Stimulated activated CD4-positive, alpha-beta T cell treated with anti-CD3 and anti-CD28 coated beads, Interleukin-2, amount 100 ng/mL, for 24 hours (primary cell): ENCODE measurements at places on chromosomes 11 and 22.

DNA sequence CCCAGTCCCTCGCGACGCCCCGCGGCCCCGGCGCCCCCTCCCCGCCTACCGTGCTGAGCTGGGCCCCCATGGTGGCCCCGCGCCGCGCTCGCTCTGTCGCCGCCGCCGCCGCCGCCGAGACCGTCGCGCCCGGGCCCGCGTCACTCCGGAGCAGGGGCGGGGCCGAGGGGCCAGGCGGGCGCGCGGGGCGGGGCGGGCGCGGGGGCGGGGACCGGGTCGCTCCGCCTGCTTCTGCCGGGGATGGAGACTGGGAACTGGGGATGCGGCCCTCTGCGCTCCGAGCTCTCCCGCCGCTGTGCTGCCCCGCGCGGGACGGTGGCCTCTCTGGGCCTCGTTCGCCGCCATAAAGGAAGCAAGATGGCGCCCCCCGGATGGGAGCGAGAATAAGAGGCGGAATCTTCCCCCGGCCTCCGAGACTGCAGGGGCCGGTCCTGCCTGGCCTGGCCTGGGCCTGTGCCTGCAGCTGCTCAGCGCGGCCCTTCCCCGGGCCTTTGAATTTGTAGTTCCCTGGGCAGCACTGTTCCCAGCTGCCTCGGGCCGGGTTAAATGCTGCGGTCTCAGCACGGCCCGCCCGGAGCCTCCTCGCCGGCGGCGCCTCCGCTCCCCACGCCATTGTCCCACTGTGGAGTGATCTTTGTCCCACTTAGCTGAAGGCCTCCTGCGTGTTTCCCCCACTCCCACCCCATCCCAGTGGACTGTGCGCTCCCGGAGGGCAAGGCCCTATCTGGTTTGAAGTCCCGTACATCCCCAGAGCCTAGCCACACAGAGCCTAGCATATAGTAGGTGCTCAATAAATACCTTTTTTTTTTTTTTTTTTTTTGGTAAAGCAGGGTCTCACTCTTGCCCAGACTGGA lies at the start of gene CYB5R3:
CYB5R3 (minus strand) TSS at position 147 of the 854 bp plus-strand sequence; CDS start at position 70, 77 bp downstream.
- DNase-seq: peak; percentile 88

DNA sequence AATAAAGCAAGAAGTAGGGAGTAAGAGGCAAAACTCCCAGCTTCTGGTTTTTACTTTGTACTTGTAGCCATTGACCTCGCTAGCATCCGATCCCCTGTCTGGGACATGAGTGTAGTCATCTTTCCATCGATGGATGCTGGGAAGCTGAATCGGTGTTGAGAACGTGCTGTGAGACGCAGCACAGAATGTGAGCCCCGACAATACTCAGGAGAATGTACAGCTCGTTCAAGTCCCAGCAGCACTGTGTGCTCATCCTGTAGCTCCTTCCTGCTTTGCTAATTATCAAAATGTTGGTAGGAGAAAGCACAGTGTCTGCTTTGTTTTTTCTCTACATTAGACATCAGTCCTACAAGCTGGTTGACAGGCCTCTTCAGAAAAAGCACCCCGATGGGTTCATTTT lies 56.6 kb downstream of the JAM3 start:
- DNase-seq: no peak

DNA sequence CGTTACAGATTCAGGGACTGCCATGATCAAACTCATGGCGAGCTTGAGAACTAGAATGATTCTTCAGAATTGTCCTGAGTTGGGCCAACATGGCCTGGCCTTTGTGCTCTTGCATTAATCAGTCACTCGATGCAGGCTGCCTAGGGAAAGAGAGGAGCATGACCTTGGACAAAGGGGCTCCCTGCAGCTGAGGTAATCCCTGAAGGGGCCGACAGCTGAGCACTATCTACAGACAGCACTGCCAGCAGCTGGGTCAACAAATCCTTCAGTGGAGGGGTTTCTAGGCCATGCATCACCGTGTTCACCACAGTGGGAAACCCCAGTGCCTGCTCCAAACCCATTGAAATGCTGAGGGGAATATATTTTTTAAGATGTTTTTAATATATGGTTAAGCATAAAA lies 159.5 kb upstream of the POU2AF2 start:
- no peak for DNase-seq

DNA sequence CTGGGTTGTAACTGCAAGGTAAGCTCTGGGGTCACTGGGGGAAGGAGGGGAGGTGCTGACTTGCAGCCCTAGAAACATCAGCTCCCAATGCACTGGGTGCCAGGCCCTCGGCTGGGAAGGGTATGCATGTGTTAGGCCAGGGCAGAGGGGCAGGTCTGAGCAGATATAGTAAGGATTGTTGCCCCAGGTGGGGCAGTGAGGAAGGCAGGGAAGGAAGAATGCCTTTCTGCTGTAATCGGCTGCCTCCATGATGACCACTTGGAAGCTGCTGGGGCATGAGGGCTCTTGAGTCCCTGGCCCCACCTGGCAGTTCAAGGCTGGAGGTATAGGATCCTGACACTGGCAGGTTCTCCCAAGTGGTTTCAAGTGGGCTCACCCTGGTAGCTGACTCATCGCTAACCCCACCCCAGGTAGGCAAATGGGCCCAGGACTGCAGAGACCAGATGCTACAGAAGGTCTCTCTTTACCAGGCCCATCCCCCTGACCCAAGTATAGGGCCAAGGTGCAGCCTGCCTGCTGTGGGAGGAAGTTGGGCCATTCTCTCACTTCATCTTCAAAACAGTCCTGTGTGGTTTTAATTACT lies 56.7 kb downstream of the TIMP3 start:
- DNase-seq: no peak

DNA sequence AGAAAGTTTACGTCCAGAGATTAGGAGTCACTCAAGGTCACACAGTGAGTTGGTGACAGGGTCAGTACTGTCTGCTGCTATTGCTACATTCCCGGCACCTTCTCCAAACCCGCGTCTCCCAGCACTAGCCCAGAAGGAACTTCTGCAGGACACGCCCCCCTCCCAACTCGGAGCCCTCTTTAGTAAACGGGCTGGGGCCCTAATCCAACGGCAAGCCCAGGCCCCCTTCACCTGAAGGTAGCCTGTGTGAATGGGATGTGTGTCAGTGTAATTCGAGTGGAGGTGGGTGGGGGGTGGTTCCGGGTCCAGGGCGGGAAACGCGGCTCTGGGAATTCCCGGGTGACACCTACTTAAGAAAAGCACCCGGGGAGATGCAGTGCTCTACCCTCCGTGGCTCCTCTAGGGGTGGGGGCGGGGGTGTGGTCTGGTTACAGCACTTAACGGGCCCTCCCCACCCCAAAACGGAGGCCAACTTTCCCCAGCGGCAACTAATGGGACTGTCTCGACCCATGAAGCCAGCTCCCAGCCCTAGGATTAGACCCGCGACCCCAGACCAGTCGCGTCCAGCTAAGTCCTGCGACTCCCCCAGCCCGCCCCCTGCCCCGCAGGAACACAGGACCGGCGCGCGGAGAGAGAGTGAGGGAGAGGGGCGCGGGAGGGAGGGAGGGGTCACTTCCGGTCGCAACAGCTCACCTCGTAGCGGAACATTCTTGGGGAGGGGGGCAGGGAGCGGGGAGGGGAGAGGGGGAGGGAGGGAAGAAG lies 468 bp downstream of the PATL1 start:
- peak; percentile 80 for DNase-seq

GRCh38 chr11:33533386-33534052 lies 167.1 kb downstream of the C11orf91 start:
- DNase-seq: no peak

- no peak for DNase-seq
These were observed 61.5 kb upstream of the INCENP start for GRCh38 chr11:62062223-62062861.

DNA sequence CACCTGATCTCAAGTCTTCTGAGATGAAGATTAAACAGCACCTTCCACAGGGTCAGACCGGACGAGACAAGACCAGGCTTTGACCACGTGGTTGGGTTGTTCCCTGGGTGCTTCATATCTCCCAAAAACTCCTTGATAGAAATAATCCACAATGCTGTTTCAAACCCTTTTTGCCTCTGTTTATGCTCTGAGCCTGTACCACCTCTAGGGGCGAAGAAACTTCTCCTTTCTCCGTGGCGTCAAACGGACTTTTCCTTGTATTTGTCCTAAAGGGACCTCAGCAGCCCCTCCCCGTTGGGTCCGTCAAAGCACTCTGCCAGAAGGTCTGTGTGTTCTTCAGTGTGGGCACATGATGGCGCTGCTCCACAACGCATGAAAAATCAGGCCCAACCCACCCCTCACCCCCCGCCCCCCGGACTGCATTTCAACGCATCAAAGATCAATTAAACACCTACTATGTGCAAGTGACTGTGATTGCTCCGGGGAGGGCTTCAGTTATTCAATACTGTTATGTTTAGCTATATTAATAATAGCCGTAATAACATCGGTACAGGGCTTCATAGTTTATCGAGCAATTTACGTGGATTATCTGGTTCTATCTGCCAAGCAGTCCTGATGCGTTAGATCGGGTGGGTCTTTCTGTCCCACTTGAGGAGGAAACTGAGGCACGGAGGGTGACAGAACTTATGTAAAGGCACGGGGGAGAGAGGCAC lies 17.3 kb upstream of the EIF3D start:
- DNase-seq: peak; percentile 41

GRCh38 chr22:42635531-42635930 lies 4.9 kb downstream of the ATP5MGL start:
- DNase-seq: no peak

- DNase-seq: no peak
These were observed 2.1 kb downstream of the LGALS12 start for GRCh38 chr11:63508009-63508408.

- peak; percentile 27 for DNase-seq
These were observed 68.1 kb upstream of the BID start for GRCh38 chr22:17842386-17842785.

- DNase-seq: no peak
These were observed 293.2 kb downstream of the ETS1 start for GRCh38 chr11:128294001-128294670.

DNA sequence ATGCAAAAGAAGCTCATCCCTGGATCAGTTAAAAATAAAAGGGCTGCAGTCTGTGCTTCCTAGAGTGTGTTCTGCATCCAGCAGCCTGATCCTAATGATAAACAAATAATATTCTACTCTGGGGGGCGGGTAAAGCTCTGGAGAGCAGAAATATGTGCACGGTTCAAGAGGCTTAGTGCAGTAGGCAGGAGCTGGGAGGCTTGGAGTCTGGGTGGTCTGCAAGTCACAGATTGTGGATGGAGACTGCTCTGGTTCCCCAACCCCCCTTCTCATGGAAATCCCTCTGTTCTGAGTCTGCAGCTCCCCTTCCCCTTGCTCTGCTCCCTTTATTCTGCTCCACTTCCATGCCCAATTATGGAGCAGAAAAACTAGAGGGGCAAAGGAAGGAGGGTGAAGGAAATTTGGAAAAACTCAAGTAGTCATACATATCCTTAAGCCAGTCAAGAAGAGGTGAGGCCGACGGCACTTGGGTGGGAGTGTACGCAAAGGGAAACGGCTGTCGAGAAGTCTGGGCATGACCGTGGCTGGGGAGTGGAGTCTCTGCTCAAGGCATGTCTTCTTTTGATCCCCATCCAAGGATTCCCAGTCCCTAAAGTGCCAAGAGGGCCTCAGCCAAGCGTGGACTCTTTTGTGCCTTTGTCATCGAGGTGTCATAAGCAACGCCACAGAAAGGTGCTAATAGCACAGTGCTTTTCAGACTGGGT lies 16.3 kb upstream of the CLMP start:
- no peak for DNase-seq

DNA sequence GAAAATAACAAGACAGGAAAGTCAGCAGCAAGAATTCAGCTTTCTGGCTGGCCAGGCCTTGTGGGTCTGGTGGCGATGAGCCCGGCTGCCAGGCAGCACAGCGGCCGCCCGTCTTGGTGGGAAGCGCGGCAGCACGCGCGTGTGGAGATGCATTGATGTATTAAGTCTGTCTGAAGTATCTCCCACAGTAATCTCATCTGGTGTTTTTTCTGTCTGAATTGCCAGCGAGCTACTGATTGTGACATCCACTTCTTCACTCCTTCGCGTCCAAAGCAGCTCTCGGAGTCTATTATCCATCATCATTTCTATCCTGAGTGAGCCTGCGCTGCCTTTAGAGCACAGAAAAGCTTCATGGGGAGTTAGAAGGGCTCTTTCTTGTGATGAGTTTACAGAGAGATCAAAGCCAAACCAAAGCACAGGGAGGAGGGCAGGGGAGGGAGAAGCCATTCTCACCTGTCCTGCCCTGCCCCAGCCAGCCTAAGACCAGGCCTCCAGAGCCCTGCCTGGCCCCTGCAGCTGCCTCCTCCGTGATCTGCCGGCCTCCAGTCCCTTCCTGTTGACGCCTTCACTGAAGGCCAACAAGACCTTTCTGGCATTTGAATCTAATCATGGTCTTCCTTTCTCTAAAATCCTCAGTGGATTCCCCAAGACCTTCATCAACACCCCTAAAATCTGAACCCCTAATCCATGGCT lies 1419.0 kb downstream of the TBC1D22A start:
- DNase-seq: no peak

DNA sequence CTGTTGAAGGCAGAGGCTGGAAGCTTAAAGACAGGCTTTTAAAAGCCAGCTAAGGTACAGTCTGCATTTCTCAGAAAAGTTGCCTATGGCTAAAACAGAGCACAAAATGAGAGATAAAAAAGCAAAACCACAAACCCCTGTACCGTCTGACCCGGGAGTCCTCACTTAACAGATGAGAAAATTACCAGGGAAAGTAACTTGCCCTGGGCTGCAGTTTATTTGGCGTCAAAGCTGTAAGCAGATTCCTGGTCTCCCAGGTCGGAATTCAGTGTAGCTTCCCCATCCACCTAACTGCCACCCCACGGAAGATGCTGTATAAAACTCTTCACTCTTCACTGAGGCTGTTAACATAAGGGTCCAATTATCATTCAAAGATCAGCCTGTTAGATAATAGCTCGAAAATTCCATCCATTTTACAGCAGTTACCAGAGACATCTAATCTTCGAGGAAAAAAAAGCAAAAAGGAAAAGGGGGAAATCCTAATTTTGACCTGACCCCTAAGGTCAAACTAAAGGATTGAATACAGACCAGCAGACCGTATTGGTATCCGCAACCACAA lies 1.5 kb downstream of the TCF20 start:
- DNase-seq: no peak

- DNase-seq: no peak
These were observed 762 bp upstream of the CCDC134 start for GRCh38 chr22:41799486-41800347.

- no peak for DNase-seq
These were observed 12.5 kb downstream of the IL17REL start for GRCh38 chr22:49999946-50000586.

- DNase-seq: no peak
These were observed 12.6 kb upstream of the UCP2 start for GRCh38 chr11:73995247-73995646.

- no peak for DNase-seq
These were observed 476.8 kb upstream of the B3GAT1 start for GRCh38 chr11:134888821-134889220.
